T47D (cell line): ENCODE measurements at places on chromosomes 5 and 9.

DNA sequence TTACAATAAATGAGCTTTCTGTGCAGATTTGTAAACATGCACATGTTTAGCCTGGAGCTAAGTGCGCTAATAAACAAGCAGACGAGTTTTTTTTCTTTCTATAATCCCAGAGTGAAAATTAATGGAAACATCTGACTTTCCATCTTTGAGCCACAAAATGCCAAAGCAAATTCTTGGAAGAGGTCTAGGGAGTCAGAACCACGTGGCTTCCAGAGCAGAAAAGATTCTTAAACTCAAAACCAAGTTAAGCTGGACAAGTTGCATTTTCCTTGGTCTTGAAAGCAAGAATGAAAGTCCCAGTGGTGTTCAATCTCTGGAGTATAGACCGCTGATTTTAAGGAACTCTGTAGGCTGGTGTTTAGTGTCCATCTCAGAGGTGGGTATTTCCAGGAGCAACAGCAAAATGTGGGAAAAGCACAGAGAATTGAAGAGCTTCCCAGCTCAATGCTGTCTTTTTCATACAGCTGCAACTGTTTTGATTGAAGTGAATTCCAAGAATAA, 71.4 kb downstream of the MYO10 start:
- DNase-seq, result no peak

DNA sequence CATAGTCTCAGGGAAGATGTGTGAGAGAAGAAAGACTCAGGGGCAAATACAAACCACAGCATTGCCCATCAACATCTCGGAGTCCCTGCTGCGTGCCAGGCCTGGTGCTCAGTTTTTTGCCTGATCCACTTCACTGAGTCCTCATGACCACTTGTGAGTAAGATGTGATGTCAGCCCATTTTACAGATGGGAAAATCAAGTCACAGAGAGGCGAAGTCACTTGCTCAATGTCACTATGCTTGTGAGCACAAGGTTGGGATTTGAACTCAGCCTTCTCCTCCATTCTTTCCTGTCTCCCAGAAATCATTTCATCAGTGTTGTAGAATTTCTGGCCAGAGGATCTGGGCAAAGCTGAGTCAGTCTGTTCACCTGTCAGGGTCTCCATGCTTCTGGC, 34.6 kb upstream of the PSD2 start:
- no peak for DNase-seq

- DNase-seq, result no peak
Observed at GRCh38 chr5:6471252-6471651, 22.6 kb downstream of the UBE2QL1 start.

GRCh38 chr9:21788752-21789151, 13.7 kb upstream of the MTAP start:
- no peak for DNase-seq

DNA sequence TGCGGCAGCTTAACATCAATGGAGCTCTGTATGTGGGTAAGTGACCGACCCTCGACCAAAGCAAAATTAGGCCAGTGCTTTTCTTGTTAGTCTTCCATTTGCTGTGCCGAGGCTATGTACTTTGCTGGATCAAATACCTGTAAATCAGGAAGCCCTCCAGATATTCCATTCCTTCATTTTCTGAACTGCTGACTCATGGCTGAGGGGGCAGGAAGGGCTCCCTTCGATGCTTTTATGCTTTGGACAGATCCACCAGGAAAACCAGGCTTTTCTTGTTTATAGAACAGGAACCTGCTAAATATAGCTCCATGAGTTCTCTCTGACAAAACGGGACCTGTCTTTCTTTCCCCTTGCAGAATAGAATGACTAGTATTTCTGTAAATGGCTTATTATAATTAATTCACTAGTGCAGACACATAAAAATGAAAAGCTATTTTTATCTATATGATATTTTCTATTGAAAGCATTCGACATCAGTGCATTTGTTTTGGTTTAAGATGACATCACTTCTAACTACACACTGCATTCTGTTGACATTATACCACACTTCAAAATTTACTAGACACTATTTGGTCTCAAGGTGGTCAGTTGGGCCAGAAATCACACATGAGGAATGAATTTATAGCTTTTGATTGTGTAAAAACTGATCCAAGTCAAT, 93.3 kb downstream of the LIFR start:
- DNase-seq, result no peak

GRCh38 chr5:40569546-40570270, 110.0 kb upstream of the PTGER4 start:
- no peak for DNase-seq

- DNase-seq, result no peak
Observed at GRCh38 chr5:79974886-79975285, 16.2 kb downstream of the MTX3 start.

DNA sequence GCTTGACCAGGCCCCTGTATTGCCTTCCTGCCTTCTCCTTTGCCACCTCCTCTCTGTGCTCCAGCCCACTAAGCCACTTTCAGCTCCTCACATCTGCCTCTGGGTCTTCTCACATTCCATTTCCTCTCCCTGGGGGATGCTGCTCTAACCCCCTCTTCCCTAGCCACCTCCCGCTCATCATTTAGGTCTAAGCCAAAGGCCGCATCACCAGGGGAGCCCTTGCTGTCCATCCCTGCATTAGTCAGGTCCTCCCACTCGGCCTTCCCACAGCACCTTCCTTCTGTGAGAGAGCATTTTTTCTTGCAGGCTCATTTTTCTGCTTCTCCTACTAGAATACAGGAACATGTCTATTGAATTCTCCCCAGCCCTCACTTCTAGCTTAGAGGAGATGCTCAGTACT, 72.6 kb upstream of the GALNT10 start:
- DNase-seq, result no peak

DNA sequence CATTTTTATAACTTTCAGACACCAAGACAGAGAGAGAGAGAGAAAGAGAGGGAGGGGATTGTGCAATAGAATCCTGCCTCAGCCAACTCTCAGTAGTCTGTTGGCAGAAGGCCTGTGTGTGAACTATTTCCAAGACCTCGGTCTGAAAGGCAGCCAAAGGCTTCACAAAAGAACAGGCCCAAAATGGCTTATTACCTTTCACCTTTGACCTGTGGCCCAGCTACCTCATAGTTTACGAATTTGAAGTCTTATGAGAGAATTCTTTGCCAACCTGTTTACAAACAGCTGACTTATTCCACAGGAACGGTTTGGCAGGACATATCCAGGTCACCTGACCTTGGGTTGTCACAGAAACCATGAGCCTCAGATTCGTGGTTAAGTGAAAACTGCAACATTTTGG, 48.6 kb downstream of the NR2F1-AS1 start:
- DNase-seq, result peak; percentile 24

DNA sequence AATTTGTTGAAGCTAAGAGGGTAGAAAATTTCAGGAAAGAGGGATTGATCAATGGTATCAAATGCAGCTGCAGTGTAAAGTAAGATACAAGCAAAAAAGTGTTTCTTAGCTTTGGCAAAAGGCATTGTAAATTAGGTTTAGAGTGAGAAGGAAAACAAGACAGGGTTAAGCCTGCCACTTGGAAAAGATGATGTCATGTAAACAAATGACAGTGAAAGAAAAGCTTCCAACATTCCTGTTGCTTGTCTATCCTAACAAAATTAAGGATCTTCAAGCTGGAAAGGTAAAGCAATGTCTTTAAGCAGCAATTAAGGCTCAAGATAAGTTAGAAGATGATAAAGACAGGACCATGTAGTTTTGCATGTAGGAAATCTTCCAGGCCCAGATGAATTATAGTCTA, 139.1 kb upstream of the PPP2R2B start:
- no peak for DNase-seq

DNA sequence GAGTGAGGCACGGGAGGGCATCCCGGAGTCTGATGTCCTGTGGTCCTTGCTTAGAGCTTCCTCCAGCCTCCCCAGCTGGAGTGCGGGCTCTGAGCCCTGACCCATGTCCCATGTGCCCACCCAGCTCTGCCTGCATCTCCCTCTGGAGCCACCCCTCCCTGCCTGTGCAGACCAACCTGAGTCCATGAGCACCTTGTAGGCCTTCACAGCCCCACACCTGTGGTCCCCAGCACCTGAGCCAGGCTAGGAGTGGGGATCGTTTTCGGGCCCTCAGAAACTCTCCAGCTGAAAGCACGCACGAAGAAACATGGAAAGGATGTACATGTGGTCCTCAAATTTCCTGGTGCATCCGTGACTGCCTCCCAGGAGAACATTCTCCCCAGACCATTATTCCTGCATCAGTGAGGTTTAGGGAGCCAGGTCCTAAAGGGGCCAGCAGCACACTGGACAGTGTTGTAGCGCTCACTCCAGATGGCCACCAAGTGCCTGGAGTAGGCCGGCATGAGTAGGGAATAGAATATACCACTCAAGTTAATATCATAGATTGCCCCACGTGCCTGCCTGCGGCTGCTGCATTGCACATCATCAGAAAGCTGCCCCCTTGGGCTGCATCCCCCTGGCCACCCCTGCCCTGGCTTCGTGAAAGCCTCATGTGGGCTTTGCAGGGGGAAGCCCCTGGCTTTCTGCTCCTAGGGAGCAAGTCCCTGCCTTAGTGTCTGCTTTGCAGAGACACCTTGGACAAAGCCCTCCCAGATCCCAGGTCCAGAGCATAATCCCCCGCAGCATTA, 80.6 kb downstream of the WNK2 start:
- DNase-seq, result no peak

DNA sequence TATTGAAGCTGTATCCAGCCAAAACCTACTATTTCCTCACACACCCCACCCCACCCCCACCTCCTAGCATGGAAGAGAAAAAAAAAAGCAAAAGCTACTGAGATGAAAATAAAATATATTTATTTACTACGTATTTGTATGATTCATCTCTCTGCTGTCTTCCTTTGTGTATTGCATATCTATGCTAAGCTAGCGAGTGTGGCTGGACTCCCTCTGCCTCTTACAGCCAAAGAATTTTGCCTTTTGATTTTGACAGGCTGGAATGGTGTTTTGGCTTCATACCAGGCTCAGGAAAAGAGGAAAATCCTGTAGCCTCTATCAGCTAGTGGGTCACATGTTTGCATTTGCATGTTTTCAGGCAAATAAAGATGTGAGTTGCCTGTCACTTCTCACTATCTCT, 2.2 kb downstream of the ABLIM3 start:
- DNase-seq, result no peak

GRCh38 chr9:85178474-85178873, 508.9 kb downstream of the NTRK2 start:
- no peak for DNase-seq

DNA sequence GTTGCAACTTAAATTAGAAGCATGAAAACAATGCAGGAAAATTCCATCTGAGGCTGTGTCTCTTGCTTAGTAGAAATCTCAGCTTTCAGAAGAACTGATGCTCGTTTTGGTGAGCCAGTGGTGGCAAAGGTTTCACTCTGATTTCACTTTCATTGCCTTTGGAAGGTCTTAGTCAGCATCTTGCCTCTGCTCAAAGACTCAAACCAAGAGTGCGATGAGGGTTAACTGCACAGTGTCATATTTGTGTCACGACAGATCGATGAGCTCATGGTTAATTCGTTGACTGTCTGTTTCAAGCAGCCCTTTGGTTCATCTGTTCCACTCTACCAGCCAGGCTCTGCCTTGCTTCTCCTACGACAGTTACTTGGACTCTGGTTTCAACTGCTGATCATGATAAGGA, 331.3 kb upstream of the KIF2A start:
- DNase-seq, result no peak

DNA sequence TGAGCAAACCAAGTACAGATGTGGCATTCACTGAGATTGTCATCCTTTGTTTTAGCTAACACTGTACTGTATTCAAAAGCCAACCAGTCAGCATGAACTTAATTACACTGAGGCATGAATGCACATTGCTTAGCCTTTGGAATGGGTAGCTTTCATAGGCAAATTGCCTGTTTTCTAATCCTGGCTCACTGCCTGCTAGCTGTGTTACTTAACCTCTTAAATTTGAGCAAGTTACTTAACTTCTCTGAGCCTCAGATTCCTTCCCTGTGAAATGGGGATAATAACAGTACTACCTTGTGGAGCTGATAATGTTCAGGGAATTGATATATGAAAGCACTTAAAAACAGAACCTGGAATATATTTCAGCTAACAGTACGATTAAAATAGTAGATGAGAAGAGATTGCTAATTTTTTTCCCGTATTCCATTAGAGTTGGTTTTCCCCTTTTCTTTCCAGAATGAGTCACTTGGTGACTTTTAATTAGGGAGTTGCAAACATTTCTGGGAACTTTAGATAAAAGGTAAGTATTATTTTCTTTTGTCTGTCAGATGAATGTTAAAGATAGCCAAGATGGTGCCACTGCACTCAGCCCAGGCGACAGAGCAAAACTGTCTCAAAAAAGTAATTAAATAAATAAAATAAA, 43.9 kb downstream of the ARRDC3 start:
- DNase-seq, result no peak

- DNase-seq, result no peak
Observed at GRCh38 chr9:129458155-129458661, 162.7 kb downstream of the C9orf50 start.

DNA sequence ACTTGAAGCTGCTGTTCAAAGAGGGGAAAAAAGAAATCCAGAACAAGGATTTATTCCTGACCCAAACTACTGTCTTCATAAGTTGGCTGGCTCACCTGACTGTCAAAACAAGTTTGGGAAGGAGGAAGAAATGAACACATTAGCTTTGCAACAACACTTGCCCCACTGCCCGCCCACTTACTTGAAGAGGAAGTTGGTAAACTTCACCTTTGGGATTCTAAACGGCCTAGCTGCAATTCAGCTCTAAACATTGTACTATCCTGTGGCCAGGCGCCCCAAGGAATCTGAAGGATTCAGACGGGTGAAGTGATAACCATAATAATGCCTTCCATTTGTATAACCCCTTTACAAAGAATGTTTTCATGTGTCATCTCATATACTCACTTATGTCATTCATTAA, 199.4 kb downstream of the ARRDC3 start:
- peak; percentile 31 for DNase-seq

DNA sequence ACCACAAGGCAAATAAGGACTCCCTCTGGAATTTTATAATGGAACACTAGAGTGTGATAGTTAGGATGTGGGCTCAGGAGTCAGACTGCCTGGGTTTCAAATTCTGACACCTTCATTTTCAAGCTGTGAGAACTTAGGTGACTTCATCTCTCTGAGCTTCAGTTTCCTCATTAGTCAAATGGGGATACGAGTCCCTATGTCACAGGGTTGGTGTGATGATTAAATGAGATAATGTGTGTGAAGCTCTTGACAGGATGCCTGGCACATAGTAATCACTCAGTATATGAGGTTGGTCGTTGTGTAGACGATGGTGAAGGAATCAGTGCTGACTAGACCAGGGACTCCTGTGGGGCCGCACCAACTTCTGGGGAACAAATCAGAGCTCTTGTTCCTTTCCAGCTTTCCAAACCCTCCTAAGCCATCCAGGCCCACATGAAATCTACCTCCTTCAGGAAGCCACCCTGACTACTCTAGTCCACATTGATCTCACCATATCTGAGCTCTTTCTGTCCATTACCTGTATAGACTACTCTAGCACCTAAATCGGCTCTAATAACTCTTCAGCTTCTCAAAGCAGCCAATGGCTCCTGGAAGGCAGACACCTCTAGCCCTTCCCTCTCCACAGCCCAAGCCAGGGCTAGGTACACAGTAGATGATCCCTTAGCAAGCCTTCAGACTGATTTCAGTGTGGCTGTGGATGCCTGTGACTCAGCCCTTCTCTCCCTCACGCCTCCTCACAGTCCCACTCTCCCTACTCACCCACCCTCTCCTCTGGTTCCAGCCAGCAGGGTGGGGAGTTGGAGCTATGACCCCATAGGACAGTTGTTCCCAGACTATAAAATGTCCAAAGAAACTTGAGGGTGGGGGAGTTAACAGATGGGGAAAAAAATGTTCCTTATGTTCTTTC, 2.5 kb upstream of the TCF7 start:
- DNase-seq, result no peak
